DMS79 treated with DMSO at 0.1 percent for 48 hours (cell line): ENCODE measurements at places on chromosomes 1 and 21.

GRCh38 chr1:178847396-178847849 lies 23.5 kb downstream of the ANGPTL1 start:
- no peak for DNase-seq

- DNase-seq: no peak
These were observed 86.6 kb downstream of the PRDM2 start for GRCh38 chr1:13786541-13786940.

DNA sequence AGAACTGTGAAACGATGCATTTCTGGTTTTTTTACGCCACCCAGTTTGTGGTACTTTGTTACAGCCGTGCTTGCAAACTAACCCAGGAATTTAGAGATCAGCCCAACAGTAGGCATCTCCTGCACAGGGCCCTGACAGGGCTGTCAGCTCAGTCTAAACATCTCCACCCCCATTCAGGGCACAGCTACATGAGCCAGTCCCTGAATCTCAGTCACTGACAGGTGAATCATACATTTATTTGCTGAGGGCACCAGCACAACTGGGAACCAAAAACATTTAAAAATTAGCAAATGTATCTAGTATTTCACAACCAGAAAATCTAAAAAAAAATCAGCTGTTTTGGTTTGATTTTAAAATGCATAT lies 30.7 kb downstream of the PRDX6 start:
- no peak for DNase-seq

DNA sequence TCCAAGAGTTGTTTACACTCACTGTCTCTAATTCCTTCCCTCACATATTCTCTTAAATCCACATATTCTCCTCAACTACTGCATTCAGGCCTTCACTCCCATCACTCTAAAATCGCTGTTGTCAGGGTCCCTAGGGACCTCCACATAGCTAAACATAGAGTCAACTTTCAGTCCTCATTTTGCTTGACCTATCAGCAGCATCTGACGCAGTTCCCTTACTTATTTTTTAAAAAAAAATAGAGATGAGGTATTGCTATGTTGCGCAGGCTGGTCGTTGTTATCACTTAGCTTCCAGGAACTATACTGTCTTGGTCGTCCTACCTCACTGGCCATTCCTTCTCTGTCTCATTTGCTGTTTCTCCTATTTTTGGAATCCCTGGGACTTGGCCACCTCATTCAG lies 11.7 kb upstream of the PLEKHO1 start:
- no peak for DNase-seq
